ENCODE measurements at places on chromosomes 5 and 9. TPM values are rescaled to one million over a fixed set of nuclear protein-coding genes. Genes with fewer than 3 reads are reported as not detected.

DNA sequence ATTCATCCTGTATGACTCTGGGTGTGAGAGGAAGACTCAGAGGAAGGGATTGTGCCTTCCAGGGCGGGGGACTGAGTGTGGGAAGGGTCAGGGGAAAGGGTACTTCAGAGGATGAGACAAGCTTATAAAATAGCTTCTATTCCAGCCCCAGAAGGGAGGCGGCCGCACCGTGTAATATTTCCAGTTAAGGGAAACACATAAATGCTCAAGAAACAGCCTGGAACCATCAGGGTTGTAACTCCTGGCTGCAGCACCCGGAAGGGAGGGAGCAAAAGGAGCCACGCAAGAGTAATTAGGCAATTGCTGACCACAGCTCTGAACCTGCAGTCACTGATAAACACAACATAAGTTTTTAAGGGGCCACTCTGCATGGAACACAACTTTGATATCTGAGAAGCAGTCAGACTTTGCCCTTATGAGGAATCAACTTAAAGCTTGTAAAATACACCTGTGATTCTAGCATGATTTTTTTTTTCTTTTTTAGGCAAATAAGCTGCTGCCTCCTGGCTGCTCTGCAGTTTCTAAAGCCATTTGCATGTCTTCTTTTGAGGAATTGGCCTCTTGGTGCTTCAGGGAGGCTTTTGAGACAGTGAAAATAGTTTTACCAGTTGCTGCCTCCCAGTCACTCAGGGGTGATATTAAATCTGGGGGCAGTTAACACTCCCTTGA lies 382.7 kb downstream of the ENC1 start:
- DNase-seq: no peak

DNA sequence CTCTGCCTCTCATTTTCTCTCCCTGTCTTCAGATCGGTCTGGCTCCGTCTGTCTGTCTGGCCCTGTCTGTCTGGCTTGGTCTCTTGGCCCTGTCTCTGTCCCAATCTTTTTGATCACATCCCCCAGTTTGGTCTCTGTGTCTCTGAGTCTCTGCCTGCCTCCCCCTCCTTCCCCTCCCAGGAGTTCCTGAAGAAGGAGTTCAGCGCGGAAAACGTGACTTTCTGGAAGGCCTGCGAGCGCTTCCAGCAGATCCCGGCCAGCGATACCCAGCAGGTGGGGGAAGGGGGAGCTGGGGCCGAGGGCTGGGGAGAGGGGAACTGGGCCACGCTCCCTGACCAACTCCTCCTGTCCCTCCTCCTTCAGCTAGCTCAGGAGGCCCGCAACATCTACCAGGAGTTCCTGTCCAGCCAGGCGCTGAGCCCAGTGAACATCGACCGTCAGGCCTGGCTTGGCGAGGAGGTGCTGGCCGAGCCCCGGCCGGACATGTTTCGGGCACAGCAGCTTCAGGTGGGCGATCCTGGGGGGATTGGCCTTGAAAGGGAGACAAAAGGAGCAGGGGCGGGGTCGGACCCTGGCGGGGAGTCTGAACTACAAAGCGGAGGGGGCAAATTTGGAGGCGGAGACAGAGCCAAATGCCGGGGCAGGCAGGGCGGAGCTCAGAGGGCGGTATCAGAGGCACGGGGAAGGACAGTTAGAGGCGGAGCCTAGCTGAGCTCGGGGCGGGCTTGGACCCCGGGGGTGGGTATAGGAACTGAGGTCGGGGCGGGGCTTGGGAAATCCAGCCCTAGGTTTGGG lies 9.0 kb downstream of the RGS14 start:
- no peak for DNase-seq

Gene TAL2
- total RNA-seq: not detected

DNA sequence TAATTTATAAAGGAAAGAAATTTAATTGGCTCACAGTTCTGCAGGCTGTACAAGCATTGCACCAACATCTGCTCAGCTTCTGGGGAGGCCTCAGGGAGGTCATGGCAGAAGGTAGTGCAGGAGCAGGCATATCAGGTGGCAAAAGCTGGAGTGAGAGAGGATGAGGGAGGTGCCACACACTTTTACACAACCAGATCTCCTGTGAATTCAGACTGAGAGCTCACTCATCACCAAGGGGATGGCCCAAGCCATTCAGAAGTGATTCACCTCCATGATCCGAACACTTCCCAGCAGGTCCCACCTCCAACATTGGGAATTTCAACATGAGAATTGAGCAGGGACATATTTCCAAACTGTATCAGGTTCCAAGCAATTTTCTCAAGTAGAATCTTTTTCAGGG lies 84.7 kb upstream of the BRINP1 start:
- no peak for DNase-seq

DNA sequence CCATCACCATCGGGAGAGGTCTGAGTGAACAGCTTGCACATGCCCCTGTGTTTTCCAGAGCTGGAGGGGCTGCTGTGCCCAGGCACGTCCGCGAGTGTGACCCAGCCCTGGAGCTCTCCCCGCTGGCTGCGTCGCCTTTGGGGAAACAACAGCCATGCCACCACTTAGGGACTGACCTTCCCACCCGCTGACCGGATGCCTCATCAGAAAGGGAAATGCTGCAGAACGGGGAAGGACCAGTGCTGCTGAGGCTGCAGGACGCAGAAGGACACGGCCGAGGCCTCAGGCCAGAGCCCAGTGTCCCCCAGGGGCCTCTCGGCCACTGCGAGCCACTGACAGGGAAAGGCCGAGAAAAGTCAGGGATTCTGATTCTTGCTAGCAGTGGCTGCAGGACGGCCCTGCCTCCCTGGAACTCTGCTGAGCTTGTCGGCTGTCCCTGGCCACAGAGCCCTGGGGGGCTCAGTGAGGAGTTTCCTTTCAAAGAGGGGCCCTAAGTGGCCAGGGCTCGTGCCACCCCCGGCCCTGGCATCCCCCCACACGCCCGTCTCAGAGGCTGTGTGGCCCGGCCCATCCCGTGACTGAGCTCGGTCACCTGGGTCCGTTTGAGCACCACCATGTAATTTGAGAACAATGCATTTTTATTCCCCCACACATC lies 130.8 kb downstream of the ZNF354C start:
- DNase-seq: no peak

DNA sequence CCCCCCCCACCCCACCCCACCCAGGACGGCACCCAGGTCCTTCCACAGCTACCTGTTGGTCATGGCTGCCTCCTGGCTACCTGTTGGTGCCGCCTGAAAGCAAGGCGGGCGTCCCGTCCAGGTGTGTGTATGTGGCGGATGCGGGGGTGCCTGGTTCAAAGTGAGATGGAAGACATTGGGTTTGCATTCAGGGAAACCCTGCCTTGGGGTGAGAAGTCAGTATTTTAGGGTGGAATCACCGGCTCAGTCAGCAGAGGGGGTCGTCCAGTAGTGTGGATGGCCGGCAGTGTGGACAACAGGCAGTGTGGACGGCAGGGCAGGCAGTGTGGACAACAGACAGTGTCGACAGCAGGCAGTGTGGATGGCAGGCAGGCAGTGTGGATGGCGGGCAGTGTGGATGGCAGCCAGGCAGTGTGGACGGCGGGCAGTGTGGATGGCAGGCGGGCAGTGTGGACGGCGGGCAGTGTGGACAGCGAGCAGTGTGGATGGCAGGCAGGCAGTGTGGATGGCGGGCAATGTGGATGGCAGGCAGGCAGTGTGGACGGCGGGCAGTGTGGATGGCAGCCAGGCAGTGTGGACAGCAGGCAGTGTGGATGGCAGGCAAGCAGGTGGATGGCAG lies 28.0 kb downstream of the NKD2 start:
- DNase-seq: no peak

Gene C9orf153
- not detected for total RNA-seq

DNA sequence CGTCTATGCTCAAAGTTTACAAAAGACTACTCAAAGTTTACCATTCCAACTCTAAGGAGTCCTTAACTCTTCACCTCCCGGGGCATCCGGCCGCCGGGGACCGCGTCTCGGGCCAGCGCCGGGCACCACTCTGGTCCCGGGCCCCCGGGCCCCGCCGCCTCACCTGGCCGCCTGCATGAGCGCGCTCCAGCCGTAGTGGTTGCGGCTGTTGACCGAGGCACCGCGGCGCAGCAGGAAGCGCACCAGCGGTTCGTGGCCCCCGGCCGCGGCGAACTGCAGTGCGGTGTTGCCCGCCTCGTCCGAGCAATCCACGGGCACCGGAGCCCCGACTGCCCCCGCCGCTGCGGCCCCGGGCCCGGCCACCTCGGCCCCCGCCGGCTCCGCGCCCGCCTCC lies 388 bp downstream of the ANKS6 start:
- no peak for DNase-seq

Gene CDH10
- total RNA-seq: 0.58 TPM

DNA sequence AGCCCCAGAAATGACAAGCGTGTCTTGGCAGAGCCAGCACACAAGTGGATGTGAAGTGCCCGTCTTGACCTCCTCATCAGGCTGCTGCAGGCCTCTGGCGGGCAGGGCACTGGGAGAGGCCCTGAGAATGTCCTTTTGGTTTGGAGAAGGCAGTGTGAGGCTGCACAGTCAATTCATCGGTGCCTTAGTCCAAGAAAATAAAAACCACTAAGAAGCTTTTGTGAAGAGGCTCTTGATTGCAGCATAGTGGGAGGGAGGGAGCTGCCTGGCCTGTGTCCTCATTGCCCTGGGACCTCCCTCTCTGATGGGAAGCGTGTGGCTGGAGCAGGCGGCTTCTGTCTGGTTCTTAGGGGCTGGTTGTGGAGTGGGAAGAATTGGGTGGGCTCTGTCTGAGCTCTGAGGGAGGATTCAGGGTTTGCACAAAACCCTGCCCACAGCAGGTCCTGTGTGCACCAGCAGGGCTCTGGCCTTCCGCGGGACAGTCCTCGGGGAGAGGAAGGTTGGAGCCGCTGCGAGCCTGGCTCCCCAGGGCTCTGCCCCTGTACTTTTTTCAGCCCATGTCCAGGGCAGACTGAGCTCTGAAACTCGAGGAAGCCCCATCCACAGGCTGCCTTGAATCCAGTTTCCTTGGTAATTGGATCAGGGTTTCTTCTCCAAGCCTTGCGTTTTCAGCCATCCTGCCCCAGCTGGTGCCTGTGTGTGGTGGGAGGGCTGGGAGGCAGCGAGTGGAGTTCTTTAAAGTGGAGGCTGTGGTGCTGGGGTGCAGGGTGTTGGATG lies 1.1 kb downstream of the HRCT1 start:
- DNase-seq: no peak

Gene RNF183
- total RNA-seq: not detected

- DNase-seq: no peak
Observed at GRCh38 chr9:34777666-34778065, 67.7 kb upstream of the CCL21 start.

DNA sequence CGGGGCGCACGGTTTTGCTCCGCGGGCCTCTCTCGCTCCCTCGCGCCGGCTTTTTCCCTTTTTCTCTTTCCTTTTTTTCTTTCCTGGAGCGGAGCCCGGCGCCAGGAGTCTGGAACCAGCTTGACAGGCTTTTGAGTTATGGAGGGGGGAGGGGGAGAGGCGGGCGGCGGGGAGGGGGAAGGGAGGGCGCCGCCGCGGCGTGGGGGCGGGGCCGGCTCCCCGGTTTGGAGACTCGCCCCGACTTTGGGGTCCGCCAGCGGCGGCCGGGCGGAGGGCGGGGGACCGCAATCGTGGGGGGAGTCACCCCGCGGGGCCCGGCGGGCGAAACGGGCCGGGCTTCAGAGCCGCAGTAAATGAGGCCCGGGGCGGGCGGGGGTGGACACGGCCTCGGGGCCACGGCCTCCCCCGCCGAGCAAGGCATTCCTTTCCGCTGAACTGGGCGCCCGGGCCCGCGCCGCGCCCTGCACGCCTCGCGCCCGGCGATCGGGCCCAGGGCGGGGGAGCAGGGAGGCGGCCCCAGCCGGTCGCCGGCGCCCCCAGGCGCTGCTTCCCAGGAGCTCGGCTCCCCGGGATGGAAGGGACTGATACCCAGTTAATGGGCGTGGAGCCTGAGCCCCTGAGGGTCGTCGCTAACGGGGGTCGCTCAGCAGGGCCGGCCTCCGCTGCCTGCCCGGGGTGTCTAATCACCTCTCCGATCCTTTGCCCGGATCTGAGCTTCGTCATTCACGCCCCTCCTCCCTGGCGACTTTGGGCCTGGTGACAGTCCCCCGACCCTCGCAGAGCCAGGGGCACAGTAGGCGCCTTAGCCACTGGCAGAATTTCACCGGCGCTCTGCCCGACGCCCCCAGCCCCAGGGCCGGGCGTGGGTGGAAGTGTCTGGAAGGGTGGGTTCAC lies 138.1 kb downstream of the C9orf50 start:
- DNase-seq: no peak

DNA sequence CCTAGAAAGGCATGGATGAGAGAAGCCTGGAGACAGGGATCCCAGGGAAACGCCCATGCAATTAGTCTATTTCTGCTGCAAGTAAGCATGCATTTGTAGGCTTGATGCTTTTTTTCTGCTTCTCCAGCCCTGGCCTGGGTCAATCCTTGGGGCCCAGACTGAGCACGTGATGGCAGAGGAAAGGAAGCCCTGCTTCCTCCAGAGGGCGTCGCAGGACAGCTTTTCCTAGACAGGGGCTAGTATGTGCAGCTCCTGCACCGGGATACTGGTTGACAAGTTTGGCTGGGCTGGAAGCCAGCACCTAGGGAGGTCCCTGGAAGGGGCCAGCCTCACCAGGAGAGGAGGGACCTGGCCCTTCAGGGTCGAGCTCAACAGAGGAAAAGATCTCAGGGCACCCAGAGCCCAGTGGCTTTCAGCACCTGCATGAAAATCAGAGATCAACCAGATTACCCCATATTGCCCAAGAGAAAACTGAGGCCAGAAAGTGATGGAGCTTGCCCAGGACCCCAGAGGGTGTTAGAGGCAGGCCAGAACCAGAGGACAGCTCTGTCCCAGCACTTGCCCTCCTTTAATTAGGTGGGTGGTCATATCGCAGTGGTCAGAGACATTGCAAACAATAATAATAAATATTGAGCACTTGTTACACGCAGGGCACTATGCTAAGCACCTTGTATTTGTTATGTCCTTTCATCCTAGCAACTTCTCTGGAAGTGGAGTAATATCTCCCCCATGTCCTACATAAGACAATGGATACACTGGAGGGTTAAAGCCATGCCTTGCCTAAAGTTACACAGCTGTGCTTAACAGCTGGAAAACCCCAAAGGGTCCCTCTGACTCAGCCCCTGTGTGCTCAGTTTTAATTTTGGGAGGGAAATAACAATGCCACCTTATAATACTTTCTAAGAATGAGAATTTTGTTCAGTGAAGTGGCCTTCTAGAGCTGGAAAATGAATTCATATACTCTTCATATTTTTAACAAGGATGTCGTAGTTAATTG lies 67.1 kb downstream of the KLF4 start:
- no peak for DNase-seq

DNA sequence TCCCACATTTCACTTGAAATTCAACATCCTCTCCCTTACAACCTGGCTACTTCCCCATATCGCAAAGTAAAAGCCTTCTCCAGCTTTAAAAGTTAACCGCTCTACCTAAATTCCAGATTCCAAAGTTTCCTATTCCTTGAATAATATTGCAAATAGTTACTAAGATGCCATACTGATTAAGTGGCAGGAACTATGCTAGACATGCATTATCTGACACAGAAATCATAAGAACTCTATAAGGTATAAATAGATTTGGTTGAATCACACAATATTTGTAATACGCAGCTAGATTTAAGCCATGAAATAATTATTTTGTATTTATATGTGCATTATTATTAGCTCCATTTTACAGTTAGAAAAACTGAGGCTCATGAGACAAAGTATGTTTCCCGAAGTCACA lies 92.8 kb downstream of the NFIB start:
- DNase-seq: no peak

Gene FSD1L
- 1.6 TPM for total RNA-seq

Measured in epithelial cell of proximal tubule (primary cell).